ENCODE measurements at places on chromosomes 13 and 19.

- DNase-seq, result no peak
Observed at GRCh38 chr19:52214241-52214640, 24.4 kb downstream of the PPP2R1A start.

- no peak for DNase-seq
Observed at GRCh38 chr19:32174386-32175113, 170.9 kb upstream of the ZNF507 start.

DNA sequence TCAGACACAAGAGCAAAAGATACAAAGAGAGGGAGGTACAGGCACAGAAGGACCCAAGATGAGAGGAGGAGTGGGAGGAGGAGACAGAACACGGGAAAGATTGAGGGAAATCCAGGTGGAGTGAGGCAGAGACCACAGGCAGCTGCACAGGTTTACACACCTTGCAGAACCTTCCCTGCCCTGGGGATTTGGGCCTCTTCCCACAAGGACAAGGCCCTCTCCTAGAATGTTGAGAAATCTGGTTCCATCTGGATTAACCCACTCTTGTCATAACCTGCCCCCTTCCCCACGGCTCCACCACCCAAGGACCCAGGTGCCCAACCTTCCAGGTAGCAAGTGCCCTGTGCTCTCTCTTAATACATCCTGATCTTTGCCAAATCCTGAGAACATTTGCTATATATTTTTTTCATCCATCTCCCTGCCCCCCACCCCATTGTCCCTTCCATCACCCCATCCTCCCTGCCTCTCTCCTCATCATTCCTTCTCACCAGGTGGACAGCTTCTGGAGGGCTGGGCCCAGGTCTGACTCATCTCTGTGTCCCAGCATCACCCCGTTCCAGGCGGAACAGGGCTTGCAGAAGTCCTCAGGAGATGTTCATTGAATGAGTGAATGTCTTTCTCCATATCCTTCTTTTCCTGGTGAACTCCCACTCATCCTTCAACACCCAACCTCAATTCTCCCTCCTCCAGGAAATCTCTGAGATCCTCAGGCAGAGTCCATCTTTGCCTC, 8.8 kb upstream of the KLK8 start:
- no peak for DNase-seq

DNA sequence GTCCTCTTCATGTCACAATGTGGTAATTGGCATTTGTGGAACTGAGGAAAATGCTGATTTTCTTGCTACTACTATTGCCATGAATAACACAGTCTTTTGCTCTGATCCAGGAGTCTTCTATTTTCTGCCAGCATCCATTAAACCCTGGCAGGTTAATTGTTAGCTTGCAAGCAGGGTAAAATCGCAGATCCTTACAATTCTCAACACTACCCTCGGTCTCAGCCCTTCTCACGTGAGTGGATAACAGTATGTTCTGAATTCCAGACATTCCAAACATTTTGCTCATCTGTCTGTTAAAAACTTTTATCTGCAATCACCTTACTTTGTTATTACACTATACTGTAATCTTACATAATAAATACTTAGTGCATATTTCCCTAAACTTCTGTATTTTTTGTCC, 251.3 kb upstream of the ATXN8OS start:
- DNase-seq, result no peak

GRCh38 chr13:53703371-53704080, 674.9 kb downstream of the OLFM4 start:
- DNase-seq, result no peak

GRCh38 chr13:112831196-112831595, 137.8 kb upstream of the MCF2L start:
- no peak for DNase-seq

DNA sequence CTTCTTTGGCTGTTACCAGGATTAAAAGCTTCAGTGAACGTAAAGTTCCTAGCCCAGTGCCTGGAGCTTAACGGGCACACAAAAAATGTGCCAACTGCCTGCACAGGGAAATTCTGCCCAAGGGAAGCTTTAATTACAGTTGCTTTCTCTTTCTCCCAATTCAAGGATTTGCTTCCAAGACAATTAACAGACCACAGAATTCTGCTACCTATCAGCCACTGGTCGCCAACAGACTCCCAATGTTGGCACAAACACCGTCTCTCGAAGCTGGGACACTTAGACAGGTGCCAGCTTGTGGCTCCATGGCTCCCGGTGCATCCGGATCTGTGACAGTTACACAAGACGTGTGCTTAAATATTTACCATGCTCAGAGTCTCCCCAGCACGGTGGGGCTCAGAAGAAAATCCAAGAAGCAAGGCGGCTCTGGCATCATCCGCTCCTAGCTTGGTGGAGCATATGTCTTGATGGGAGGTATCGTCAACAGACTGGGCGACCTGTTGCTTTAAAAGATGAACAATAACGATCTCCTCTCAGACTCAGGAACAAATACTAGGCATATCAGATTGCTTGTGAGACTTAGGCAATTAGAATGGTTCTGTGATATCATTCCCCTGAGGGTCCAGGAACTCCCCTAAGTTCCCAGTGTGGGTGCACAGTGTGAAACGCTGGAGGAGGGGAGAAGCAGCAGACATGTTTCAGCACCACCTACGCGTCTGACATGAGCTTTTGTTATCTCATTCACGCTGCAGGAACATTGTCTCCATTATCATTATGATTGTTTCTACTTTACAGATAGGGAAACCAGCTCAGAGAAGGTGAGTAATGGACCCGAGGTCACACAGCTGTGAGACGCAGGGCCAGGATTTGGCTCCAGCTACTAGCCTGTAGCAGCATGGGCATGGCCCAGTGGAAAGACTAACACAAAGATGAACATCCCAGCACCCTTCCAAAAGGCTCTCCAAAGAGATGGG, 61.6 kb downstream of the ALOX5AP start:
- no peak for DNase-seq

DNA sequence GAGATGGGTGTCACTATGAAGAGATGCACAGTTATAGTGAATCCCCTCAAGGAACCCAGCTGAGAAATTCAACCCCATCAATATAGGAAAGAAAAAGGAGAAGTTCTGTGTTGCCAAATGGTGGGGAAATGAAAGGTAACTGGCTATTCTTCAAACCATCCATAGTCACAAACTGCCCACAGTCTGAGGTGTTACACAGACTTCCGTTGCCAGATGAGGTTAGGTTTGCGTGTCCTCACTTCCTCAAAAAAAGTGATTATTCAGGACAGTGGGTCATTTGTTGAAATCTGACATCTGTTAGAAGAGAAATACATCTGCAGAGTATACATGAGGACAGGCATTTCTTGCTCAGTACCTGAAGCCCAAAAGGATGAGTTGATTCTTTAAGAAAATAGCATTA, 9.0 kb downstream of the SIGLEC5 start:
- DNase-seq, result no peak

GRCh38 chr13:23899555-23899954, 2.3 kb upstream of the C1QTNF9B start:
- peak; percentile 61 for DNase-seq

DNA sequence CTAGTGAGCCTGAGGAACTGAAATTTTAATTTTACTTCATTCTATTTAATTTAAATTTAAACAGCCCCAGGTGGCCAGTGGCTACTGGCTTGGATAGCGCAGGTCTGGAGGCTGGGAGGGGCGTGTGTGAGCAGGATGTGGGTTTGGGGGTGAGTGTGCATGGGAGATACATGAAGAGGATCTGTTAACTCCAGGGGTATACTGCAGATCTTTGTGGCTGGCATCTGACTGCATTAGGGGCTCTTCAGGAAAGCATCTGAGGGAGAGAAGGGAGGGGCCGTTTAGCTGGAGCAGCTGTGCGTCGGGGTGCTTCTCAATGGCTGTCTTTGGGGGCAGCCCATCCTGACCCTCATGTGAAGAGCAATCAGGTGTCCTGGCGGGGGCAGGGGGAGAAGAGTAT, 6.8 kb downstream of the SHANK1 start:
- no peak for DNase-seq

GRCh38 chr19:30760014-30760413, 387.8 kb downstream of the ZNF536 start:
- DNase-seq, result no peak

- DNase-seq, result no peak
Observed at GRCh38 chr19:37593996-37594303, 642 bp downstream of the ZNF571 start.

GRCh38 chr13:73210218-73210883, 151.5 kb downstream of the KLF5 start:
- DNase-seq, result no peak

DNA sequence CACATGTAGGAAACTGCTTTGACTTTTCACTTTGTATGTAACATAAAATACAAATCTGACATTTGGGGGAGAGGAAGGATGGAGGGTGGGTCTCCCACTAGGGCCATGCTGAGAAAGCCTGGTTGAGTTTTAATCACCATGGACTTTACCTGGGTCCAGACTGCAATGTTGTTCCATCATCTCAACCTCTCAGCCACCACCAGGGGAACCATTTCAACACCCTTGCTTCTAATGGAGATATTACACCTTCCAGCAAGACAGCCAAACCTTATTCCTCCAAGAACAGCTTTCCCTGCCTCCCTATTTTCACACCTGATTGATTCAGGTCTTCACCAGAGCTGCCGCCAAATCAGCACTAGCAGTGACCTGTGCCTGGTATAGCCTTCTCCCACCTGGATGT, 56.0 kb downstream of the ZAR1L start:
- DNase-seq, result no peak

GRCh38 chr13:113796211-113796963, 37.4 kb downstream of the TMEM255B start:
- DNase-seq, result no peak

- no peak for DNase-seq
Observed at GRCh38 chr19:3607303-3608078, 816 bp upstream of the TBXA2R start.

DNA sequence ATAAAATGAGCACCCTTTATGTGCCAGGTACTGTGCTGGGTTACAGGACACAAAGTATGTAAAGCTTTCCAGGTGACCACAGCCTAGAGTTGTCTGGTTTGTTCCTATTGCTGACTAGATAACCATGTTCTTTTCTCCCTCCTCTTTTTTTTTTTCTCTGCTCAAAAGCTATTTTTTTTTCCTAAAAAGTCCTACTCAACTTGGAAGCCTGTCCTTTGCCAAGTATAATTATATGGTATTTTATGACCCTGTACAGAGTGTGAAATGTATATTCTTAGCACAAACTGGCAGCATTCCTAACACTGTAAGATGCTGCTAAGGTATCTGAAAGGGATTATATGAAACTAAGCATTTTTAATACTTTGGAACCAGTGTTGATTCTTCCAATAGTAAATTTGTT, 171.0 kb downstream of the GPC6 start:
- no peak for DNase-seq

- DNase-seq, result no peak
Observed at GRCh38 chr19:10096615-10096963, 5.9 kb downstream of the ANGPTL6 start.

GRCh38 chr13:110237875-110238817, 68.8 kb downstream of the COL4A1 start:
- no peak for DNase-seq

DNA sequence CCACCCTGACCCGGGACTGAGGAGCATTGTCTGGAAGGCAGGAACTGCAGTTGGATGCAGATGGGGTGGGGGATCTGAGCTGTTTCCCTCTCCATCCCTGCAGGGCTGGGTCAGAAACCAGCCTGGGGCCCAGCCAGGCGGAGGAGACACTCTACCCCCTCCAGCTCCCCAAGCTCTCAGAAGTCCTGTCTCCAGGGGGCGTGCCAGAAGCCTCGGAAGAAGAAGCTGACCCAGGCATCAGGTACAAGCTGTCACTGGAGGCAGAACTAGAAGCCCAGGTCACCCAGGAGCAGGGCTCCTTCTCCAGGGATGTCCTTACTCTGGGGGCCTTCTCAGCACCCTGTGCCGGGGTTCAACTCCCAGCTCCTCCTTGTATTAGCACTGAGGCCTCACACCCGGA, 15.5 kb downstream of the SIX5 start:
- no peak for DNase-seq

- no peak for DNase-seq
Observed at GRCh38 chr13:89029062-89029461, 1357.9 kb downstream of the SLITRK5 start.

GRCh38 chr19:34236035-34236987, 18.0 kb upstream of the GARRE1 start:
- DNase-seq, result peak; percentile 69

GRCh38 chr19:38900743-38901190, 998 bp downstream of the NFKBIB start:
- no peak for DNase-seq

GRCh38 chr13:85013006-85013405, 786.2 kb downstream of the SLITRK6 start:
- no peak for DNase-seq

- DNase-seq, result no peak
Observed at GRCh38 chr19:23999821-24000610, 85.3 kb downstream of the ZNF726 start.

- peak; percentile 77 for DNase-seq
Observed at GRCh38 chr19:488505-489417, 7.5 kb upstream of the MADCAM1 start.

DNA sequence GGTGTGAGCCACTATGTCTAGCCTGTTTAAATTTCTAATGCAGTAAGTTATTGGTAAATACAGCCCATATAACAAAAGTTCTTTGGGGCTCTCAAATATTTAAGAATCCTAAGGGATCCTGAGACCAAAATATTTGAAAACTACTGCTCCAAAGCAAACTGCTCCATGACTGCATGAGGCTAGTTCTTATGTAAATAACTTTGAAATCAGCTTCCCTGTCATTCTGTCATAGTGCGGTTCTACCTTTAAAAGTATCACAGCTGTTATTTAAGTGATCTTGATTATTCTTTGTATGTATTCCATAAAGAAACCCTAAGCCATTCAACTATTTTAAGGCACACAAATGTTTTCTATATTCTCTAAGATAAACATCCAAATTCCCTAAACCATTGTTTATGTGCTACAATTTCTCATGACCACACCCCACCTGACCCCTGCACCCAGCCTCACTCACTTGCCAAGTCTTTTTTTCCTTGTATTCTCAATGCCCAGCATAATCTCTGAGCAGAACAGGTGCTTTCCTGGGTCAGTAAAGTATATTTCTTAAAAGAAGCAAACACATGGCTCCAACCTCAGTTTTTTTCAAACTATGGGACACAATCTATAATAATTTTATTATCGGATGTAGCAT, 146.6 kb downstream of the RNF17 start:
- DNase-seq, result no peak

GRCh38 chr19:310141-310651, 19.0 kb upstream of the PLPP2 start:
- peak; percentile 20 for DNase-seq

DNA sequence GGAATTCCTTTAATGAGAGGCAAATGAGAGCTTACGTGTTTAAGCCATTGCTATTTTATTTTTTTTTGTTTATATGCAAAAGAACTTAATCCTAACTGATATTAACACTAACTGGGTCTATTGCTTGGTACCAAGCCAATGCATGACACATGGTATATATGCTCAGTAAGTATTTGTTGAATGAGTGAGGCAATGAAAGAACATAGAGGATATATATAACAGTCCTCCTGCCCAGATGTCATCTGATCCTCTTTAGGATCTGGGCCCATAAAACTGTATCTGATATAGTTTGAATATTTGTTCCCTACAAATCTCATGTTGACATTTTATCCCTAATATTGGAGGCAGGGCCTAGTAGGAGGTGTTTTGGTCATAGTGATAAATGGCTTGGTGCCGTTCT, 13.0 kb upstream of the ALOX5AP start:
- no peak for DNase-seq
